Effector memory CD8-positive, alpha-beta T cell (primary cell): ENCODE measurements at places on chromosomes 1 and 21.

GRCh38 chr1:22043198-22043769, 9.2 kb upstream of the CDC42 start:
- no peak overlapping the region for H3K4me3 ChIP-seq
- peak overlapping the region; percentile 90 for H3K27ac ChIP-seq
- peaks cover 22% of the 10 kb centered on the region for H3K36me3 ChIP-seq
- H3K27me3 ChIP-seq = no peaks in the 10 kb centered on the region

DNA sequence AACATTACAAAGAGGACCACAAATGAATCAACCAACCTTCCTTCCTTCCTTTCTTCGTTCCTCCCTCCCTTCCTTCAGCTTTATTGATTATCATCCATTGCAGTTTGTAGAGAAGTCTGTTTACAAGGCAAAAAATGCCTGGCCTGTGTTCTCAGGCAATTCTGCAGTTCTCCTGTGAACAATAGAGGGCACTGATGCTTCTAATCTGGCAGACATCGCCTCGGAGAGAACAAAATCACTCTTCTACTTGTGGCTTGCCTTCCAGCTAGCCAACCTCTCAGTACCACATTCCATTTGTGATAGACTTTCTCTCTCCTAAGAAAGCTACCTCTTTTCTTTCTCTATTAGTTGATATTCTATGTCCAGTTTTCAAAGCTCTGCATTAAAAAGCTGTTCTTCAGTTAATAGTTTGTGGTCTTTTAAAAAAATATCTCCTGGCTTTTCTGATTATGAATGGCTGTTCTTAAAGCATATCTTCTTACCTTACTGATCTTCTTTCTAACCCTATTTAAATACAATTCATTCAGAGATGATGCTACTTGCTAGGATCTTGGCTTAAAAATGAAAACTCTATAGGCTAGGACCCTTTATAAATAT, 26.9 kb upstream of the ESRRG start:
- no peak overlapping the region for H3K27ac ChIP-seq
- H3K4me3 ChIP-seq = no peak overlapping the region
- no peaks in the 10 kb centered on the region for H3K27me3 ChIP-seq
- H3K4me1 ChIP-seq = no peaks in the 10 kb centered on the region
- H3K36me3 ChIP-seq = no peaks in the 10 kb centered on the region

GRCh38 chr1:217105437-217105836, 382.2 kb upstream of the ESRRG start:
- DNase-seq = no peak
- H3K4me3 ChIP-seq = no peak overlapping the region
- no peaks in the 10 kb centered on the region for H3K27me3 ChIP-seq
- no peak overlapping the region for H3K27ac ChIP-seq
- H3K36me3 ChIP-seq = no peaks in the 10 kb centered on the region
- no peaks in the 10 kb centered on the region for H3K4me1 ChIP-seq

DNA sequence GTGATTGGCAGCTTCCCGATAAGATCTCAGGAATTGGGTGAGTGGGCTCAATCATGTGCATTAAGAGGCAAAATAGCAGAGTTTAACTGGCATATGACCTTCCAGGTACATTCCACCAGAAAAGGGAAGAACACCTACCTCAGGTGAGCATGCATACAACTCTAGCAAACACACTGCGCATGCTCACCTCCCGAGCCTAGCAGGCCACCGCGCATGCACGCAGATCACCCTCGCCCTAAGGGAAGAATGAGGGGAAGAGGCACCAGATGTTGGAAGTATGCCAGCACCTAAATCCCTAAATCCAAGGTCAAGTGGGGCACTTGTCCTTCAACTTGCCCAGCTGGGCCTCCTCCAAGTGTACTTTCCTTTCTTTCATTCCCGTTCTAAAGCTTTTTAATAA, 23.6 kb upstream of the CBR3 start:
- H3K4me1 ChIP-seq = peaks cover 16% of the 10 kb centered on the region
- peaks cover 30% of the 10 kb centered on the region for H3K36me3 ChIP-seq
- H3K4me3 ChIP-seq = no peak overlapping the region

DNA sequence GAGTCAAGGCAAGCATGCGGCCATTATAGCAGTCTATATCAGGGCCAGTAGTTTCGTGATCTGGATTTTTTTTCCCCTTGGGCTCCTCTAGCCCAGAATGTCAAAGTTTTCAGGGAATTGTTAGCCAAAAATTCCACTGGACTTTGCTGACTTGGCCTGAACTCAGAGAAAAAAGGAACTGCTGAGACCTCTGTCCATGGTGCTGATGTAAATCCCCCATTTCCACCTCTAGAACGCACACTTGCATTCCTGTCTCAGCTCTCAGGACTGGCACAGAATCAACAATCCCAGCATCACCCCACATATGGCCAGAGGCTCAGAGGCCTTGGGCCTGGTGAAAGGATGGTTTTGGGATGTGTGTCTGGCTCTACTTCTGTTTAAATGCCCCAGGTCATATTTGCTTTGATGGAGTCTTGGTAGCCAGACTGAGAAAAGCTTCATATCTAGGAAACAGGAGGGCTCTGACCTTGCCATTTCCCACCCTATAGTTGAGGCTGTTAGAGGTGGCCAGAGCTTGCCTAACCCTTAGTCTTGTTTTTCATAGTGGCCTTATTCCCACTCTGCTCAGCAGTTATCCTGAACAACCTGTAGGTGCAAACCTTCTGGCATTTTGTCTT, 16.9 kb upstream of the EFCAB14 start:
- no peaks in the 10 kb centered on the region for H3K36me3 ChIP-seq
- peaks cover 43% of the 10 kb centered on the region for H3K27me3 ChIP-seq

GRCh38 chr1:150256198-150256553, 1.4 kb upstream of the CA14 start:
- DNase-seq = no peak
- peak overlapping the region; percentile 43 for H3K4me3 ChIP-seq
- peaks cover 14% of the 10 kb centered on the region for H3K4me1 ChIP-seq

GRCh38 chr1:6935361-6935883, 150.2 kb downstream of the CAMTA1 start:
- H3K36me3 ChIP-seq = no peaks in the 10 kb centered on the region
- DNase-seq = no peak
- H3K4me1 ChIP-seq = no peaks in the 10 kb centered on the region
- no peaks in the 10 kb centered on the region for H3K27me3 ChIP-seq
- H3K27ac ChIP-seq = no peak overlapping the region

DNA sequence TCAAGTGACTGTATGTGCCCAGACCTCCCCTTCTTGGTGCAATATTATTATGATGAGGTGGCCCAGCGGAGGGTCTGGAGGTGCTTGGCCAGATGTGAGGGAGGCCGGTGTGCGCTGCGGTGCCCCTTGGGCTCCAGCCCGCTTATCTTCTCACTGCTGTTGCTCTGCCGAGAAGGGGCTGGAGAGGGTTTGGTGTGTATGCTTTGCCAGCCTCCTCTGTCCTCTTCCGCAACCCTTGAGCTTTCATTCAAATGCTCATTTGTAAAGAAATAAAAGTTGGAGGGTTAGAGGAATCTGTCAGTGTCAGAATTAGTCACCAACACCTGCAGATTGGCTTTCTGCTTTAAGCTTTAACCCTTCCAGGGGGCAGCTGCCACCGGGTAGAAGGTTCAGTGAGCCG, 19.7 kb downstream of the RNF220 start:
- peaks cover 4% of the 10 kb centered on the region for H3K4me1 ChIP-seq
- DNase-seq = no peak
- no peak overlapping the region for H3K27ac ChIP-seq
- H3K4me3 ChIP-seq = no peak overlapping the region
- H3K27me3 ChIP-seq = peaks cover 67% of the 10 kb centered on the region

- H3K27ac ChIP-seq = no peak overlapping the region
- H3K36me3 ChIP-seq = no peaks in the 10 kb centered on the region
- H3K4me1 ChIP-seq = no peaks in the 10 kb centered on the region
- no peak overlapping the region for H3K4me3 ChIP-seq
- DNase-seq = no peak
These were observed 32.7 kb downstream of the CTH start for GRCh38 chr1:70443739-70444138.

DNA sequence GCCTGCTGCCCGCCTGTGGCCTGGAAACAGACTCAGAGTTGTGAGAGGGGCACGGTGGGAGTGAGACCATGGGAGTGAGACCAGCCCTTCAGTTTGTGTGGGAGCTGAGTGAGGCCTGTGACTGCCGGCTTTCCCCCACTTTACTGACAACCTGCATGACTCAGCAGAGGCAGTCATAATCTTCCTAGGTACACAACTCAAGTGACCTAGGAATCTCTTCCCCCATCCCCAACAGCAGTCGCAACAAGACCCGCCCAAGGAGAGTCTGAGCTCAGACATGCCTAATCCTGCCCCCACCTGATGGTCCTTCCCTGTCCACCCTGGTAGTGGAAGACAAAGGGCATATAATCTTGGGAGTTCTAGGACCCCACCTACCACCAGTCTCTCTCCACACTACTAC, 44.2 kb downstream of the KLHL20 start:
- DNase-seq = no peak
- H3K4me3 ChIP-seq = no peak overlapping the region
- no peak overlapping the region for H3K27ac ChIP-seq
- no peaks in the 10 kb centered on the region for H3K4me1 ChIP-seq
- no peaks in the 10 kb centered on the region for H3K27me3 ChIP-seq

- peak overlapping the region; percentile 20 for H3K27ac ChIP-seq
- DNase-seq = peak; percentile 54
- peaks cover 53% of the 10 kb centered on the region for H3K4me1 ChIP-seq
- H3K36me3 ChIP-seq = no peaks in the 10 kb centered on the region
These were observed 28.4 kb downstream of the JUN start for GRCh38 chr1:58755468-58755872.

DNA sequence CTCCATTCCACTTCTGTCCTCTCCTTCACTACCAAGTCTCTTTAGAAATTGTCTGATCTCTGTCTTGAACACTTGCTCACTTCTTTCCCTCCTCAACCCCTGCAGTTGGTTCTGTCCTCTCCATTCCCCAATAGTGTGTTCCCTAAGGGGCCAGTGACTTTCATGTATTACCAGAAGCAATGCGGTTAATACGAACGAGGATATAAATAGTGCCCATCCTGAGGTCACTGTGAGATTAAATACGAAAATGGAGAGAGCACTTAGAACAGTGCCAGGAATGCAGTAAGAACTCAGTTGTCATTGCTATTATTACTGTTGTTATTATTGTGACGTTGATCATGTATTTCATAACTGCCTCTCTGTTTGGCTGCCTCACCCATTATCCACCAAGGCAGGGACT, 53.0 kb upstream of the ARTN start:
- no peaks in the 10 kb centered on the region for H3K4me1 ChIP-seq
- no peaks in the 10 kb centered on the region for H3K36me3 ChIP-seq
- DNase-seq = no peak
- no peak overlapping the region for H3K27ac ChIP-seq

DNA sequence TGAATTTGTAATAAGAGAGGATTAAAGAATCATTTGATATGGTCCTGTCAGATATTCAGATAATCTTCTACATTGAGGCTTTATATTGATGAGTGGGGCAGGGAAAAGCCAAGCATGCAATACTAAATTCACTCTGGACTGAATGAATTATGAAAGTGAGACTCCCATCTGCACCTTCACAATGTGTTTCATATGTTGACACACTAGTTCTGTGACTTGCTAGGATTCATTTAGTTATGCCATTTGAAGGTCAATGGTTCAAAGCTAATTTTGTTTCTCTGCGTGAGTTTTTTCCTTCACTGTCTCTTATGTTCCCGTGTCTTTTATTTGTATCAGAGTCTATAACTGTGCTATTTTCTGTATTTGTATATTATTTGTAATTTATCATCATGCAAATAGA, 1332.5 kb downstream of the KCNT2 start:
- no peak for DNase-seq
- no peak overlapping the region for H3K27ac ChIP-seq
- H3K4me3 ChIP-seq = no peak overlapping the region
- no peaks in the 10 kb centered on the region for H3K27me3 ChIP-seq
- no peaks in the 10 kb centered on the region for H3K4me1 ChIP-seq
- H3K36me3 ChIP-seq = no peaks in the 10 kb centered on the region

GRCh38 chr1:112458756-112459155, 50.0 kb upstream of the WNT2B start:
- DNase-seq = no peak
- H3K4me3 ChIP-seq = no peak overlapping the region
- H3K27ac ChIP-seq = no peak overlapping the region

- H3K4me3 ChIP-seq = no peak overlapping the region
- H3K36me3 ChIP-seq = no peaks in the 10 kb centered on the region
- H3K27ac ChIP-seq = no peak overlapping the region
- no peak for DNase-seq
- peaks cover 11% of the 10 kb centered on the region for H3K27me3 ChIP-seq
These were observed 15.9 kb downstream of the AJAP1 start for GRCh38 chr1:4670265-4670664.

GRCh38 chr1:155481741-155482241, 80.8 kb downstream of the ASH1L start:
- H3K27ac ChIP-seq = no peak overlapping the region
- H3K4me1 ChIP-seq = peaks cover 5% of the 10 kb centered on the region
- peaks cover 26% of the 10 kb centered on the region for H3K36me3 ChIP-seq
- H3K27me3 ChIP-seq = no peaks in the 10 kb centered on the region

GRCh38 chr1:12407050-12407961, 177.5 kb downstream of the VPS13D start:
- H3K4me1 ChIP-seq = peaks cover 2% of the 10 kb centered on the region
- no peaks in the 10 kb centered on the region for H3K27me3 ChIP-seq
- peaks cover 27% of the 10 kb centered on the region for H3K36me3 ChIP-seq
